ENCODE measurements at places on chromosomes 4 and X.

- no peak for DNase-seq
These were observed 28.8 kb upstream of the SCOC start for GRCh38 chr4:140344621-140345020.

DNA sequence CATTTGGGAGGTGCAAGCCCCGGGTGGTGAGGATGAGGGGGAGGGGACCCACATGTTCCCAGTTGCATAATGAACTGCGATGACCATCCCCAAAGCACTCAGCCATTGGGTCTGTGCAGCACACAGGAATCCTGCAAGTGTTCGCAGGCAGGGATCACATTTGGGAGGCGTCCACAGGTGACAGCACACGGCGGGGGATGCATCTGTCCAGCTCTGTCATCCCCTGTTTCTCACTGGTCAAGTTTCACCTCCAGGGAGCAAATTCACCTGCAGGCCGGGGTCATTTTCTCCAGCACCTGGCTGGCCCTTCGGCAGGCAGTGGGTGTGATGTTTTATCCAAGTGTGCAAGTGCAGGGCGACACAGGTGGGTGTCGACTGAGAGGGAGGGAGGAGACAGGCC is 33.3 kb upstream of the SORCS2 start:
- no peak for DNase-seq

DNA sequence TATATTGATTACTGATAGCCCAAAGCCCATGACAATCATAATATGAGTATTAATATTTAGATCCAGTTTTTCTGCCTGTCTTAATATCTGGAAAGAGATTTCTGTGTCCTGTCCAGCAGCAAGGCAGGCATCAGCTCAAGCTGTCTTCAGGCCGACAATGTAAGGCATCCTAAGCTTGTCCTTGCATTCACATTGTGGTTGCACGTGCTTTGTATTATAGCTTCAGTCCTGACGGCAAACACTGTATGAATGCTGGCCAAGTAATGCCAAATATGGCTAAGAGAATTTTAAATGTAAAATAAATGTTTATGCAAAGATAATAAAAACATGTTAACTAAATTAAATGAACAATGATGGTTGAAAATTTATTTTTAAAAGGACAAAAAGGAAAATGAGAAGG is 255.7 kb upstream of the RPS6KA3 start:
- DNase-seq = no peak

DNA sequence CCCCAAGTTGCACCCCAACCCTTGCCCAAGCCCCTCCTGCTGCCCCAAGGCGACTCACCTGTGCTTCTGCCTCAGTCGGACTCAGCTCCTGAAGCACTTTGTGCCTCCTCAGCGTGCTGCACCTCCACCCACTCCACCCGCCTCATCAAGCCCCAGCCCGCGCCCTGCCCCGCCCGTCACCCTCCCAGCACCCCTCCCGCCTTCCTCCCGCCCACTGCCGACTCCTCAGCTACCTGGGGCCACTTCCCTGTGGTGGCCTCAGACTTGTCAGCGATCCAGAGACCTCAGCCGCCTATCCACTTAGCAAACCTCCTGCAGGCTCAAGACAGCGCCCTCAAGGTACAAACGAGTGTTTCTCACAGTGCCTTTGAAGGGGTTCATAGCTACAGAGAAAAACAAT is 19.6 kb upstream of the IQCM start:
- no peak for DNase-seq

GRCh38 chrX:15073313-15073712 is 196.6 kb downstream of the ASB9 start:
- no peak for DNase-seq

- DNase-seq = no peak
These were observed 91.2 kb downstream of the FAM53A start for GRCh38 chr4:1592709-1593417.
